ENCODE measurements at places on chromosomes 4 and X.

GRCh38 chrX:135178636-135179035 lies 7.4 kb upstream of the CT55 start:
- DNase-seq: no peak

DNA sequence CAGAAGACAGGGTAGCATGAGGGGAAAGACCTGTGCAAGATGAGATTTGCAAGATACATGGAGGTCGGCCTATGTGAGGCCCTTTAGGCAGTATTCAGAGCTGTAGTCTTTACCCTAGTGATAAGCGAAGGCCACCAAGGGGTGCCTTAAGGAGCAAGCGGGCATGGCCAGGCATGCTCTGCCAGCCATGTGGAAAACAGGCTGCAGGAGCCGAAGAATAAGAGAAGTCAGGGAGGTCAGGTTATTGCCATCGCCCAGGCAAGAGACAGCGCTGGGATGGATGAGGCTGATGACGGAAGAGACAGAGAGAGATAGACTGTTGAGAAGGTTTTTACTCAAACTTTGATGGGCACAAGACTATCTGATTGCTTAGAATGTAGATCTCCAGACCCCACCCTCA lies 7.0 kb upstream of the FATE1 start:
- no peak for DNase-seq

DNA sequence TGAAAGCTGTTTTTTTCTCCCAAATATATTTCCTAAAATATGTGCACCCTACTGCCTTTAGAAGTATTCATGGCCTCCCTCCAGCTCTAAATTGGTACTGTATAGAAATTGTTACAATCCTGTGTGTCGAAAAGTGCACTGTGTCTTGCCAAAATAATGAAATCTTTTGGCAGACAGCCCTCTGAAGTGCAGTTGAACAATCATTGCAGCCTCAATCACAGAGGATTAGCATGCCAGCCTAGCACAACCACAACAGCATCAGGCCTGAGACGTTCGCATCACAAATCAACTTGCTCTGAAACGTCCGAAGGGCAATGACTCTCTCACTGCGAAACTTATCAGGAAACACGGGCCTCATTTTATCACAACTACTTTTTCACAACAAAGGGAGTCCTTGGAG lies 99.0 kb downstream of the ANOS1 start:
- no peak for DNase-seq

GRCh38 chrX:17592117-17592516 lies 145.2 kb upstream of the SCML1 start:
- DNase-seq: no peak

DNA sequence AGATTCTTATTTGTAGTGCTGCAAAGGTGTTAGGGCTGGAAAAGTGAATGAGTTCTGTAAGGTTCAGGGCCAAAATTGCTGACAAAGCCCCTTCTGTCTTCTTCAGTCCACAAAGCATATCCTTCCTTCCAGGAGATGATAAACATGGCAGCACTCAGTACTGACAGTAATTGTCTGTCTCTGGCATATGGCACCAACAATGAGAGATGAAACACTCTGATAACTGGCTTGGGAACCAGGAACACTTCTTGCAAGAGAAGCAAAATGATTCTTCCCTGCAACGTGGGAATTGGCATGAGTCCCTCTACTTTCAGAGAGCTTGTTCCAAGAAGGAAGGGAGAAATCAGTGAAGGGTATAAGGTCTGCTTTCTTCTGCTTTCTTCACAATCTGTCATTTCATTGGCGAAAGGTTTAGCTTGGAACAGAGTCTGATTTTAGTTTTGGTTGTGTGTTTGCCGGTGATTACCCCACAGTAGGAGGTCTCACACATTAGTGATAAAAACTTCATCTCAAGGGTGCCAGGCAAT lies 963.3 kb downstream of the NLGN4X start:
- no peak for DNase-seq

GRCh38 chr4:141580523-141580922 lies 55.9 kb upstream of the IL15 start:
- DNase-seq: no peak

DNA sequence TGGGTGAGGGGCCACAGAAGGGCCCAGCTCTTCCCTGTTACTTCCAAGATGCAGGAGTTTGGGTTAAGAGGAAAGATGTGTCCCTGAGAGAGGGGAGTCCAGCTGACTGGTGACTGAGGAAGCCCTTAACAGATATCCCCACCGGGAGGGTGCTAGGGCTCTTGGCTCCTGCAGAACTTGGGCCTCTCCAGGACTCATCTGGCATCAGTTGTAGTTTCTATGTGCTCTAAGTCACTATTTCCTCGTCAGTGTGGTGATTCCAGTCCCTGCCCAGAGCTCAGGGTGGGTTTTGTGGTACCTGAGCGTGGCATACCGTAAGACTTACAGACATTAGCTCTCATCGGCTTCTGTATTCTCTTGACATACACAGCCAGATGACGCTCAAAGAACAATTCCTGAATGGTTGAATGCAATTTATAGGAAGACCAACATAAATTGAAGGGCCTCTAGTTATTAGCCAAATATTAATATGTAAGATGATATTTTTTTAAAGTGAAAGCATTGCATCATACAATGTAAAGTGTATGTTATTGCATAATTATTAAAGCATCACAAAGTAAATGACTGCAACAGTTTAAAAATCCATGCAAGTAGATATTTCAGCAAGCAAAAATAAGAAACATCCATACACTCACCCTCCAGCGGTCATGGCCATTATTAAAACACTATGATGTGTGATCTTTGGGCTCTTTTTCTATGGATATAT lies 195.5 kb downstream of the PTTG2 start:
- no peak for DNase-seq

All from NCI-H1436 treated with DMSO at 0.1 percent for 48 hours (cell line).